ENCODE measurements at places on chromosomes 7 and 10.

DNA sequence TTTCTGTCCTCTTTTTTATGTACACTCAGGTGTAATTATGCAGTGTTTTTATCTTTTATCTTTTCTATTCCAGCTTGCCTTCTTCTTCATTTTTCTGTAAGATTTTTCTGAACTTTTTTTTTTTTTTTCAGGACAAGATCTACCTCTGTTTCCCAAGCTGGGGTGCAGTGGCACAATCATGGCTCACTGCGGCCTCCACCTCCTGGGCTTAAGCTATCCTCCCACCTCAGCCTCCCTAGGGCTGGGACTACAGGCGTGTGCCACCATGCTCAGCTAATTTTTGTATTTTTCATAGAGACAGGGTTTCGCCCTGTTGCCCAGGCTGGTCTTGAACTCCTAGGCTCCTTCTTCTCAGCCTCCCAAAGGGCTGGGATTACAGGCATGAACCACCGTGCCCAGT is 6.3 kb upstream of the CALD1 start:
- no peak for DNase-seq

DNA sequence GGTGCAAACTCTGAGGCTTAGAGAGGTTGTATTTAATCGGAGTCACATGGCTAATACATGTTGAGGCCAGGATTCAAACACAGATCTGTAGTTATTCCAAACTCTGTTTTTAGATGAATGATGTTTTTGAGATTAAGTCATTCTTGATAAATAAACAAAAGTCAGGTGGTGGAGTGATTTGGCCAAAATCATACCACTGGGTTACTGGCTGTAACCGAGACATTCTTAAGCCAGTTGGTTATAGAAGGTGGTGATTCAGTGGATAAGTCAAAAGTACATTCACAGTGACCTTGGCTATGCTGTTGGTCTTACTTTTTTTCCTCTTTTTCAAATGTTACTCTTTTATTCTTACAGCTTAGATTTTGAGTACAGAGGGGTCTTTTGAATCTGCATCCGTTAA is 361.4 kb downstream of the KIF20B start:
- no peak for DNase-seq

DNA sequence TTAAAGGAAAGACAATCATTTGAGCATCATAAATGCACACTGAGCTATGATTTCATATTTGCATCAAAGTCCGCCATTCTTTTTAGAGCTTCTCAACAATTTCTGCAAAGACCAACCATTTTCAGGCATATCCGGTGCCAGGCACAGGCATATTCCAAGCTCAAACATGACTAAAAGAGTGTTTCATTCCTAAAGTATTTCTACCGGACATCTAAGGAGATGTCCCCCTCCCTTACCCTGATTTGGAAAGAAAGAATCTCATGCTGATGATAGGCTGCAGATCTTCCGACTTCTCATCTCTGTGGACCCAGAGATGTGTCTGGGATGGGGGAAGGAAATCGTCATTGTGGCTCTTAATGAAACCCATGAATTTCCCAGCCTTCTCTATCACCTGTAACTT is 600.5 kb upstream of the MGMT start:
- DNase-seq = no peak

DNA sequence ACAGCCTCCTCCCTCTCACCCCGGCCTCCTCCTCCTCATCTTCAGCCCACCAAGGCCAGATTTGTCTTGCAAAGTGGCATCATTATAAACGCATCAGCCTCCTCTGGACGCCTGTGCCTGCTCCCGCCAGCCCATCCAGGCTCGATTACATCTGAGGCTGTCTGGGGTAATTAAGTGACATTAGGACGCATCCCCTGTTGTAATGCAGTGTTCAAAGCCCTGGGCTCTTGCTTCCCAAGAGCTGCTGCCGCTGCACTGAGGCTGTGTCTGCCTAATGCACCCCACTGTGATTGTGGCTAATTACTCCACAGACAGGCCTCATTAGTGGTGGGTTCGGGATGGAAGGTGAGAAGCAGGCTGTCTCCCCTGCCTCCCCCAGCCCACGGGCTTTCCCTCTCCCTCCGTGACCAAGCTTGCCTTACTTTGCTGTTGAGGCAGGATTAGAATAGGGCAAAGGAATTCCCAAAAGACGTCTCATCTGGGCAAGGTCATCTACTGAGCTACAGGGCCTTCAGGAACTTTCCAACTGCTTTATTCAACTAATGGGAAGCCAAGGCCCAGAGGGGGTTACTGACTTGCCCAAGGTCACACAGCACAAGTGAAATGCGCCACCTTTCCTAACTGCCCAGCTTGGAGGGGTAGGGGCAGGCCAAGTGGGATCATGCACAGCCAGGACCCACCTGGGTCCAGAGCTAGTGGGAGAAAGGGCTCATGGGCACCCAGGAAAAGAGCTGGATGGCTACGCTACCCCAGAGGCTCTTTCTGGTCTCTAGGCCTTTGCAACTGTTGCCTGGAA is 66.2 kb upstream of the PCBD1 start:
- no peak for DNase-seq

DNA sequence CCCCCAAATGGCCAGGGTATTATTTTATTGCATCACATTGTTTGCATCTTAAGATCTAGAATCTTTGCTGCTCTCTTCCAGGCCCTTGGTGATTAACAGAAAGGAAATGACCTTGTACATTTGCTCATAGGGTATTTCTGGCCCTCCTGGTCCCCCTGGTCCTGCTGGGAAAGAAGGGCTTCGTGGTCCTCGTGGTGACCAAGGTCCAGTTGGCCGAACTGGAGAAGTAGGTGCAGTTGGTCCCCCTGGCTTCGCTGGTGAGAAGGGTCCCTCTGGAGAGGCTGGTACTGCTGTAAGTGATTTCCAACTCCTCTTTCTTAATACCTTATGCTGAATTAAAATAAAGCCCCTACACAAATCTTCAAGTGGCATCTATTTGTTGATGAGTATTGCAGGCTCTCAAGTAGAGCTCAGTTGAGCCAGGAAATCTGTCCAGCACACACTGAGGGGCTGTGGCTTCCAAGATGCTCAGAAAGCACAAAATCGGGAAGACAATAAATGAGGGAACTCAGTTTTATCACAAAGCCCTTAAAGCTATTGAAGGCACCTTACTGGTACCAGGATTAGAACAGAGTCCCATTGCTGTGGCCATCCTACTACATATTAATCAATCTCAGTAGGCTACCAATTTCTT is 28.2 kb downstream of the COL1A2 start:
- no peak for DNase-seq

GRCh38 chr7:112646783-112647182 is 143.4 kb downstream of the TMEM168 start:
- no peak for DNase-seq

DNA sequence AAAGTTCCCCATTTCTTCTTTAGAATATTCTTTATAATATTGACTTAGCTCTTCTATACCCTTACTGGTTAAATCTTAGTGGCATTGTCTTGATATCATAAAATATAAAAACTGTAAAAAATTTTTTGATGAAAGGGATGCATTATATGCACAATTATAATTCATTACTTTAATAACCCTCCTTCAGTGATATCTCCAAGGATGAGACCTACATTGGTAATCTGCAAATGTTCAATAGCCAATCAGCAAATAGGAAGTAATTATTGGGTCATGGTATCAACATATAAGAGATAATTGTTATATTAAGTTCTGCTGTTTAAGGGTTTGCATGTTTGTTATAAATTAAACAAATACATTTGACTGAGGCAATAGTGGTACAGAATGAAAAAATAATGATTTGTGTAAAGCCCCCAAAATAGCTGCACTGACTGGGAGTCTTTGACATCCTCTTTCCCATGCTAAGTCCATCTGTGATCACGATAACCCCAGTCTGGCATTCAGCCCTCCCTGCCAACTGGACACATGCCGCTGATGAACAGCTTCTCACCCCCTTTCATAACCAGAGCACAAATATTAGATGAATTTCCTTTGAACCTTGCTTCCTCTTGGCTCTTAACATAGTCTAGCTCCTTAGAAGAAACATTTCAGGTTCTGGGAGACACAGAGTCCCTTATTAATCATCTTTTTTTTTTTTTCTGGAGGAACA is 169.5 kb downstream of the CPED1 start:
- no peak for DNase-seq

GRCh38 chr7:2929321-2930201 is 85.5 kb upstream of the GNA12 start:
- DNase-seq = no peak

DNA sequence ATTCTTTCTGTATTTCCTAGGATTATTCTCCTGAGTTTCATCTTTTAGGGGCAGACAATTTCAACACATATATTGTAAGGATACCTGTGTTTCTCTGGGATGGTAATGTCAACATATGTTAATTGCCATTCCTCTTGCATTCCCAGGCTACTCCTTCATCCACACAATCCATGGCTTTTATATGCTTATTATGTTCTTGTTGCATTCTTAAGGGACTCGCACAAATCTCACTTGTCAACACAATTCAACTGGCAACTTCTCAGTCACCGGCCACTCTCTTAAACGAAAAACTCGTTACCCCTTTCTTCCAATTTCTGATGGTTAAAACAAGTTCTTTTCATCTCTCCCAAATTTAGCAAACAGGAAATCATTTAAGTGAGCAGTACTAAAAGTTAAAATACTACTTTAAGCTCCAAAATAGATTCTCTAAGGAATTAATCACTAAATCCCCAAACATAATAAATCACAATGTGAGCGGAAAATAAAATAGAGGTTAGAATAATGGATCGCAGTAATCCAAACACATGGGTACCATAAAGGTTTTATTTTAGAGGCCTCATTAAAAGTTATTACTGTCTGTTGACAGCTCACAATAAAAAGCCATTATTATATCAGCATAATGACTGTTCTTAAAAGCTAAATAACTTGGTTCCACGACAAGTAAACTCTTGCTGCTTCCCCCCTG is 223.2 kb downstream of the ELMO1 start:
- no peak for DNase-seq

DNA sequence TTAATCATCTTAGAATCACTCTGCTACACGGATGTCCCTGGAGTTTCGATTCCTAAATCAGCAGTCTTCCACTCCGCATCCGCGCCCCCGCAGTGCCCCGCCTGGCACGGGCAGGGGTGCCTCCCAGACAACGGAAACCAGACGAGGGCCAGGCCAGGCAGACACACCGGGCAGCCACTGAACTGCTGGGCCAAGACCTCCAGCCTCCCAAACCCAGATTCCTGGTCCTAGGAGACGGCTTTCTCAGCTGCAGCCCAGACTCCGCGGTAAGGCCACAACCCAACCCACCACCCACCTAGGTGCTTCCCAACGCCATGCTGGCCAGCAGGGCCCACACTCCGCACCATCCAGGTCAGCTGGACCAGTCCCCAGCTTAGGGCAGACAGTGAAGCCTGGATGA is 33.2 kb downstream of the MAD1L1 start:
- no peak for DNase-seq

DNA sequence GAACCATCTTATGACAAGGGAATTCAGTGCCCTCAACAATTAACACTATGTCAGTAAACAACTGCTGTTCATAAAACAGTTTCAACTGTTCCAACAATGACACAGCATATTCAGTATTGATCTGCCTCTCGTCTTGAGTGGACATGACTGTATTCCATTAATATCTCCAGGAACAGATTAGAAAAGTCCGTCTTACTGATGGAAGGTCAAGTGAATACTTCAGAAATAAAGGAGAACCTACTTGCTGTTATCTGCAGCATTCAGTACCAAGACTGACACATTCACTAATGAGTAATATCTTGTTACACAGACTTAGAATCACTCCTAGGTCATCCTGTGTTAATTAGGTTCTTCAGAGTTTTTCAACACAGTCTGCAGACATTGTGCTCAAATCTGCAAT is 12.1 kb downstream of the KBTBD2 start:
- no peak for DNase-seq

DNA sequence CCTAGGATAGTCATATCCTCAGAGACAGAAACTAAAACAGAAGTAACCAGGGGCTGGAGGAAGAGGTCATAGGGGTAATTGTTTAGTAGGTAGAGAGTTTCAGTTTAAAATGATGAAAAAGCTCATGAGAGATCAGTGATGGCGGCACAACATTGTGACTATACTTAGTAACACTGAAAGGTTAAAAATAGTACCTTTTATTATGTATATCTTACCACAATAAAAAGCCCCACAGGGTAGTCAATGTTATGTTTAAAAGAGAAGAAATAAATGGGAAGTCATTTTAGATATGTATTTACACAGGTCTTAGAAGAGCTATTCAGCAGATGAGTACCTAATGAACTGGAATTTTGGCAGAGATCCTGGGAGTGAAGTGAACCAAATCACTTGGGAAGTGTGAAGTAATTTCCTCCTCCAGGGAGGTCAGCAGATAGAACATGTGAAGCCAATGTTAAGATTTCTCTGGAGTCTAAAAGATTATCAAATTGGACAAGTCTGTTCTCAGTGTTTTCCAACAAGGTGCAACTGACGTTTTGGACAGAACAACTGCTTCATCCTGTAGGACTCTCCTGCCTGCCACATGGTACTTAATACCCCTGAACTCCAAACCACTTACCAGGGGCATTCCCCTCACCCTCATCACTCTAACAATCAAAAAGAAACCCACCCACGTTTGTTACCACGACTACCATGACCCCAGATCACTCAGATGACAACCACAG is 6.4 kb downstream of the CDCA7L start:
- no peak for DNase-seq

GRCh38 chr7:137931823-137932222 is 70.1 kb downstream of the CREB3L2 start:
- no peak for DNase-seq

DNA sequence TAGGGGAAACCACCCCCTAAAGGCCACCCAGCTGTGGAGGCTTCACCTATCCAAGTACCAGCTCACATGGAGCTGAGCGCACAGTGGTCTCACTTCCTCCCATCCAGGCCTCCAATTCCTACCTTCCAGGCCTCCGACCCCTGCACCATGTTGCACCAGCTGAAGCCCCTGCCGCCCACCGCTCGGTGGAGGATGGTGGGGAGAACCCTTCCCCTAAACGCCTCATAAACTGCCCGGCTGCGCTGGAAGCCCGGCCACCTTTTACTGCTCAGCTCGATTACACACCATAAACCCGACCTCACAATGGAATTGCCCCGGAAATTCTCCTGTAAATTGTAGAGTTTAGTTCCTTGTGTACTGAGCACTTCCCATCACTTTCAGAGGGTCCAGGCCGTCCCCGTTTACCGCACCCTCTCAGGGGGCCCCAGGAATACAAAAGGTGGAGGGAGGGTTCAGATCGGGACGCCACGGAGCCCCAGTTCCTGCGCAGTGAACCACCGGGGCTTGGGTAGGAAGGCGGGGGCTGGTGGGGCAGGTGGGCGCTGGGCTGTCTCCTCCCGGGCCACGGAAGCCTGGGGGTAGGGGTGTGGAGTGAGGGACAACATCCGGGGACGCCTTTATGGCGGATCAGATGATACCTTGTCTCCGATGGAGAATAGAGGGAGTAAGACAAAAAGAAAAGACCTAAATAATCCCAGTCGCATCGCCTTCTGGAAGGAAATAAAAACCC is 1.4 kb upstream of the HOXA7 start:
- no peak for DNase-seq

DNA sequence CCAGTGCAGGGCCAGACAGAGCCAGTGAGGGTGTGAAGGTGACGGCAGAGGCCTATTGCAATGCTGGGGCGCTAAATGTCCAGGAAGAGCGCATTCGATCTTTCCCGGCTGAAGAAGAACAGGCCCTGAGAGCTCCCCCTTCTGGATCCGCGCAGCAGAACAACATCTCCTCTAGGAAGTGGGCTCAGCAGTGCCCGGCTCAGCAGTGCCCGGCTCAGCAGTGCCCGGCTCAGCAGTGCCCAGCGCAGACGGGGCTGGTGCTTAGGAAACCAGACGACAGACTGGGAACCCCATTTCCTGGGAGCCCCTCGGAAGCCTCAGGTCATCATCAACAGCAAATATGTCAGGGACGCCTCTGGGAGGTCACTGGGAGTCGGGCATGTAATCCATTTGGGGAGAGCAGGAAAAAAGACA is 4.7 kb upstream of the NOS3 start:
- DNase-seq = no peak

- DNase-seq = no peak
These were observed 36.3 kb downstream of the GPR22 start for GRCh38 chr7:107505997-107506673.

All from amniotic stem cell (primary cell).